ENCODE measurements at places on chromosomes 5 and 9.

DNA sequence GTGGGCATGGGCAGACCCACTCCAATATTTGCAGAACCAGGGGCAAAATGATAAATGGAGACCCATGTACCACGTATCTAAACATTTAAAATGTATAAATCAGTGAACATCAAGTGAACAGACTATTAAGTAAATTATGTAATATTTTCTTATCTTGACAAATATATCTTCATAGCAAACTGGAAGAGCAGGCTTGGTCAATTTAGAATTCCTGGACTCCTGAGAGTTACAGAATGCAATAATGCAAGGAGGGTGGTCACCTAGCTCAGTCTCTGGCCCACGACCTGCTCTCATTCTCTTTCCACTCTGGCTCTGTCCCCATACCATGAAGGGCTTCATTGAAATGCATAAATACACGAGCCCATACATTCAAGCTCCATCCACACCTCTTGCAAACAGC, 398.0 kb downstream of the ENC1 start:
- no peak for DNase-seq

GRCh38 chr5:61813361-61813760, 481.3 kb downstream of the ZSWIM6 start:
- DNase-seq = no peak

- no peak for DNase-seq
Observed at GRCh38 chr5:91925249-91925648, 542.1 kb upstream of the ARRDC3 start.

DNA sequence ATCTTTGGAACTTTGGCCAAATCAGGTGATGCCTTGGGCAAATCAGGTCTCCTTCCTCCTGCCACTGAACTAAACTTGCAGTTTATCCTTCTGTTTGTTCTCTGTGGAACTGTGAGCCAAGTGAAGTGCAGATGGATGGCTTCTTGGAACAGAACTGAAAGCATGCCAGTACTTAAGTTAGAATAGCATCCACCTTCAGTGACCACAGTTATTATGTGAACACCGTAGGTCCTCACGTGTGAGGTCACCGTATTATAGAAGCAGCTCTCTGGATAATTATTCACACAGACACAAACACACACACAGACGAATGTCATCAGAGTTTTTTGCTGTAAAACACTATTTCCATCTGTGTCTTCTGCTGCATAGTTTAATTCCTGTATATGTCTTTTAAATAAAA, 162.6 kb downstream of the EFNA5 start:
- no peak for DNase-seq

- peak; percentile 62 for DNase-seq
Observed at GRCh38 chr9:134187891-134188385, 23.6 kb upstream of the RNU6ATAC start.

DNA sequence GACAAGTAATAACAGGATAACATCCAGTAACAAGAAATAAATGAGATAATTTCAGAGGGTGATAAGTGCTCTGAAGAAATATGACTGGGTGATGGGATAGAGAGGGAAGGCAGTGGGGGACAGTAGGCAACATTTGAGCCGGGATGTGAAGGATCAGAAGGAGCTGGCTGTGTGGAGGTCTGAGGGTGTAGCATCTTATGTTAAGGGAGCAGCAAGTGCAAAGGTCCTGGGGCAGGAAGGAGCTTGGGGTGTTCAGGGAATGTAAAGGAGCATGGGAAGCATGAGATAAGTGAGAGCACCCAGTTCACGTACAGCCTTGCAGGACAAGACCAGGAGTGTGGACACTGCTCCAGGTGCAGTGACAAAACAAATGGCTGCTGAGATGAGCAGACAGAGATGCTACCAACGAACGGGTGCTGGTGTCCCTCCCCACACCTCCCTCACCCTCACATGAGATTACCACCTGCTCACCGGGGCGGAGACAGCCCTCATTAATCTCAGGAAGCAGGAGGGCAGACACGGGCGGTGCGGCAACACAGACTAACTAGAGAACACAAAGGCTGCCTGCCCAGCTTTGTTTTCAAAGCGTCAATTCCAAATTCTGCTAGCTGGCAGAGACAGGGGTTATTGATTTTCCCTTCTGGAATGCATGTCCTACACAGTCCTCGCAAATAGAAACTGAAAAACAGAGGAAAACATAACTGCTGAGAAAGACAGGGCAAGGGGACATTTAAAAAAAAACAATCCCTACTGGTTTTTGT, 298.1 kb upstream of the PANK3 start:
- DNase-seq = no peak

- no peak for DNase-seq
Observed at GRCh38 chr5:172421020-172421419, 33.3 kb downstream of the SH3PXD2B start.

DNA sequence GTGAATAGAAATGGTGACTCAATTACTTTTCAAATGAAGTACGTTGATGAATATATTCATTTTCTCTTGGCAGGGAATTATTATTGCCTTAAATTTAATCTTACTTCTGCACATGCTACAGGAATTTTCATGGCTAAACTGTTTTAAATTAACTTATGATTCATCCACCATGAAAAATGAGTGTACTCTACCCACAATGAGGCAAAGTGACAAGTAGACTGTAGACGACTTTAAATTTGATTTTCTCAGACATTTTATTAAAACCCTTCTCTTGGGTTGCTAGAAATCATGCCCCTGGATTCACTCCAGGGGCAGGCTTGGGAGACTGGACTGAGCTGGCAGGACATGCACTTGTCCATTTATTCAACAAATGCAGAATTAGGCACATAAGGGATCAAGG, 23.5 kb upstream of the ERAP2 start:
- no peak for DNase-seq

- DNase-seq = no peak
Observed at GRCh38 chr5:146794326-146795029, 84.1 kb downstream of the PPP2R2B start.

- DNase-seq = no peak
Observed at GRCh38 chr9:129995409-129996160, 47.4 kb downstream of the FNBP1 start.

DNA sequence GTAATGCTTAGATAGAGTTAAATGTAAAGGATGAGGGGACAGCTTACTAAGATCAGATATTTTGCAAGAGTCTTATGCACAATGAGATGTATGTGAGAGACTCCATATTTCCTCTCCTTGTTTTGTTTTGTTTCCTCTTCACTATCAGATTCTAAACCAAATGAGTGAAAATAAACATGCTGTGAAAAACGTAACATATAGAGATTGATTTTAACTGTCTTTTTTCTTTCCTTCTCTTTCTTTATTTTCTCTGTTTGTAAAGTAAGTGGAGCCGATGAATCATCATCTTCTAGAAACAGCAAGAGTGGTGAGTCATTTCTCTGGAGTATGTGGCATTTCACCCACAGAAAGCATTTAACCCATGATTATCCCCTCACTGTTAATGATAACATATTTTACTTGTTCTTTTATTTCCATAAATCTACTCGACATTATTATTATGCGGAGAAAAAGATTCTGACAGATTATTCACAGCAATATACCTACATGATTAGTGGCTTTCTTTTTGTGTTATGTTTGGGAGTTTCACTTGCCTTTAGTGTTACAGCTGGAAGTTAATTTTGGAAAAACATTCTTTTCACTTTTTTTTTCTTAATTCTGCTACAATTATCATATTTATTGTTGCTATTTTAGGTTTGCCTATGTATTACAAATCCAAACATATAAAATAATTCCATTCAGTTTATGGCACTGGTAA, 2.1 kb upstream of the ANXA1 start:
- no peak for DNase-seq

- no peak for DNase-seq
Observed at GRCh38 chr5:72082048-72082447, 25.2 kb upstream of the MAP1B start.

DNA sequence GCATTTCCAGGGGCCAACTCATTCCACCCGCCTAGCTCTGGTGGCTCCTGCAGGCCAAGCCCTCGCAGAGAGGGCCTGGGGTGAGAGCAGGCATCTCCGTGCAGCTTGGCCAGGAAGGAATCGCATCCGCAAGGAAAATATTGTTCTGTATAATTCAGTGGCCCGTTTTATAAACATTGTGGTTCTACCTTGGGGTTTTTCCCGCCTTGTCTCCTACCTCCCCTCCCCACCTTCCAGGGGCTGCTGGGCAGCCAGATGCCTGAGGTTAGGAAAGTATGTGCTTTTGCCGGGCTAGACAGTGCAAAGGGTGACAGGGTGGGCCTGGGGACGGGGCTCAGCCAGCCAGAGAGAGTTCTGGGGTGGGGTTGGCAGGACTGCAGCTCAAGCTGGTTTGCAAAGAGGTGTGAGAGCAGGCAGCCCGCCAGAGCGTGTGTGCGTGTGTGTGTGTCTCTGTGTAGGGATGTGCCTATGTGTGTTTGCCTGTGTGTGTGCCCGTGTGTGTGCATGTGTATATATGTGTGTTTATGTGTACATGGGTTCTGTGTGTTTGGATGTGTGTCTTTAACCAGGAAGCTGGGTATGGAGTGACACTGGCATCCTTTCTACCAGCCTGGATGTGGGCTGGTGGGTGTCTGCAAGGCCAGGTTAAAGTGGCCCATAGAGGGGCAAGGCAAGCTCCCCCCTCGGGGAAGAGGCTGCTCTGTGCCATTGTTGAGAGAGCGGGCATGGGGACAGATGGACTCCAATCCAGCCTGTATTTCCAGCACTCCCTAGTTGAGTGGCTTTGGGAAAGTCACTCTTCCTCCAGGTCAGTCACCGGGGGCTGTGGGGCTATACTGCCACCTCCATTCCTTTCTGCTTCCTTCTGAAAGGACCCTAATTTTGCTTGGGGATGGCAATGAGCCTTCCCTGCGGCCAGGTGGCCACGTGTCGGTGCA, 10.6 kb upstream of the SLC2A6 start:
- peak; percentile 23 for DNase-seq

- DNase-seq = peak; percentile 55
Observed at GRCh38 chr5:14735944-14736343, 71.4 kb downstream of the OTULIN start.

GRCh38 chr9:74887041-74887980, at the start of gene TRPM6:
TRPM6 (minus strand) TSS chr9:74887921; CDS start chr9:74887856, 65 bp downstream.
- peak; percentile 93 for DNase-seq

DNA sequence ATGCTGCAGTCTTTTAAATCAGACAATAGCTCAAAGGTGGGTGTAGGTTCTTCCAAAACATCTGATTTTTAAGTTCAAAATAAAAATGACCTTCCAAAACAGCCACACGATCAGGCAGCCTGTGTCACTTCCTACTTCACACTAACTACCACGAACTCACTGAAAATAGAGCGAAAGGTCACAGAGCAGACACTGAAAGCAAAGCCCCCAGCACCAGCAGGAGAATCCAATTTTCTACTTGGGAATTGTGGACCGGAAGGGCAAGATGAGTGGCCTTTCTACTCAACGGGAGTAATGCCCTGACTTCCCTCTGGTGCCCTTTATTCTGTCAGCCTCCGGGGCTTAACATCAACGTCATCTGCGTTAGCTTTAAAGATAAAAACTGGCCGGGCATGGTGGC, 107.8 kb upstream of the FAM120A start:
- DNase-seq = no peak

GRCh38 chr9:21404146-21404545, 4.8 kb upstream of the IFNA8 start:
- no peak for DNase-seq

DNA sequence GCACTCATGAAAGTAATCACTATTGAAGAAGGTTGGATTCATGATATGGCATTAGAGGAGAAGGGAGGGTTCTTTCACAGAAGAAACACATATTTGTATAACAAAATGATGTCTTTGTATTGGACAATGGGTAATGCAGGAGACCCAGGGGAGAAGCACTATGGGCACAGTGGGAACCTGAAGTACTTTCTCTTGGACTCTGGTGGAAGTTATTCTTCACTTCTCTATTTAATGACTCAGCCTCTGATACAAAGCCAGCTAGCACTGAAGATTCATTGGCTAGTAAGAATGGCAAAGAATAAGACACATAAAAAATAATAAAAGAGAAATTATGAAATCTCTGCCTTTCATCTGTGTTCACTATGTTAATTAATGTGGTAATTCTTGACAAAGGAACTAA, 149.9 kb upstream of the PRR16 start:
- DNase-seq = no peak

- DNase-seq = peak; percentile 76
Observed at GRCh38 chr5:76715736-76716455, at the start of gene F2R. F2R (plus strand) TSS chr5:76716126; CDS start chr5:76716308, 182 bp downstream.

DNA sequence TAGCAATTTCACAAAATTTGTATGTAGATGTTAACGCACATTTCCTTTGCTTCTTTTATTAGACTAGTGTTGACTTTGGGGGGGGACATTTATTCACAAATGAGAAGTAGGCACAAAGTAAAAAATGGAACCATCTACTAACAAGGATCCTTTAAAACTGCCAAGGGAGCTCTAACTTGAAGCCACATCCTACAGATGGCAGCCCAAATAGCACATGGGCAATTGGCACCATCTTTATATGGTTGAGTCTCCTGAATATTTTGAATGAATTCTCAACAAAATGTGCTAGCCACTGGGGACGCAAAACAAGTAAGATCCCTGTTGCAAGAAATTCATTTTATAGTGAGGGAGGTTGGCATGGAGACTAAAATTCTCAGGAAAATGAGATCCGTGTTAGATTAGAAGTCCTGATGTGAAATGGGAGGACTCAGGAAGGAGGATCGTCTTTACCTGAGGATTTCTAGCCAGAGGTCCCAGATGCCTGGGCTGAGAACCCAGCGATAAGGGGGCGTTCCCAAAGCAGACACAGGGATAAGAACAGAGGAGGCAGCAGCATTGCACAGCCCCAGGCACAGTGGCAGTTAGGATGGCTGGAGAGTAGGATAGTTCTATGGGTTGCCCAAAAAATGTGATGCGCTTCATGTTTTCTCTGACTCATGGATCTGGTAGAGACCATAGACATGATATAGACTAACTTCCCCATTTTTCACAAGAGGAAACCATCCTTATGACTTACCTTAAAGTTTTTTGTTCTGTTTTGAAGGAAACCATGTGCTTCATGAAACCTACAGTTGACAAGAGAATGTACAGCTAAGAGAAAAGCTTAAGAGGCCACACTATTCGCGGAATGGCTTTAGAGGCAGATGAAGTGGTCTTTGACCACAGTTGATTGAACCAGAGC, 37.4 kb downstream of the C9orf152 start:
- no peak for DNase-seq

DNA sequence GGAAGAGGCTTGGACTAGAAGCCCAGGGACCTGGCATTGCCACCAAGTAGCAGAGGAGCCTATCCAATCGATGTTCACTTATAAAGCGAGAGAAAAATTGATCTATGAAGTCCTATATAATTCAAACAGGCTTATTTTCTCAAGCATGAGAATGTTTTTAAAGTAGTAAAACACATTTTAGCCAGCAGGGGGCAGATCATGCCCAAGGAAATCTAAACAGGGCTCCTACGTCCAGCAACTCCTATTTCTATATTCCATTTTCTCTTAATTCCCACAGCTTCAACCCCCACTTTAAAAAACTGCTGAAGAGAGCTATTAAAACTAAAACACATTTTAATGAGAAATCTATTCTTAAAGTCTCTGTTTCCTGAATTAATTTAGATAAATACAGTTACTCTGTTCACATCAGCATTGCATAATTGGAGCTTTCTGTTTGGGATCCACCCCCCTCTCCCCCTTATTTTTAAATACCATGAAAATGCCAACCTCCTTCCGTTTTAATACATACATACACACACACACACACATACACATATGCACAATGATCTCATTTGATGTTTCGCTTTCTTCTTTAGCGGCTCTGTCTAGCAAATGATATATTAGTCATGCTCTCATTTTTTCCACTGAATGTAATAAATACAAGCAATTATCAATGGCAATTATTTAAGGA, 144.9 kb downstream of the MYO10 start:
- no peak for DNase-seq

GRCh38 chr5:28014779-28015178, 976.4 kb upstream of the CDH9 start:
- DNase-seq = no peak

- DNase-seq = no peak
Observed at GRCh38 chr9:76756941-76757673, 7.1 kb upstream of the PCA3 start.

GRCh38 chr9:108484468-108484867, 371.3 kb downstream of the ACTL7B start:
- no peak for DNase-seq

All from Right ventricle myocardium inferior (tissue), 1 donor.